ENCODE measurements at places on chromosomes 1 and 21. TPM values are rescaled to one million over a fixed set of nuclear protein-coding genes. Genes with fewer than 3 reads are reported as not detected.

Gene AIRE
- under 0.01 TPM for total RNA-seq

Gene KLHDC7A
- total RNA-seq = not detected

Gene SSR2
- total RNA-seq = 499 TPM

Gene NUAK2
- total RNA-seq = 1.2 TPM

Gene EVA1B
- 108 TPM for total RNA-seq

Gene EFNA3
- total RNA-seq = 1.9 TPM
